ENCODE measurements at places on chromosomes 3 and 15.

DNA sequence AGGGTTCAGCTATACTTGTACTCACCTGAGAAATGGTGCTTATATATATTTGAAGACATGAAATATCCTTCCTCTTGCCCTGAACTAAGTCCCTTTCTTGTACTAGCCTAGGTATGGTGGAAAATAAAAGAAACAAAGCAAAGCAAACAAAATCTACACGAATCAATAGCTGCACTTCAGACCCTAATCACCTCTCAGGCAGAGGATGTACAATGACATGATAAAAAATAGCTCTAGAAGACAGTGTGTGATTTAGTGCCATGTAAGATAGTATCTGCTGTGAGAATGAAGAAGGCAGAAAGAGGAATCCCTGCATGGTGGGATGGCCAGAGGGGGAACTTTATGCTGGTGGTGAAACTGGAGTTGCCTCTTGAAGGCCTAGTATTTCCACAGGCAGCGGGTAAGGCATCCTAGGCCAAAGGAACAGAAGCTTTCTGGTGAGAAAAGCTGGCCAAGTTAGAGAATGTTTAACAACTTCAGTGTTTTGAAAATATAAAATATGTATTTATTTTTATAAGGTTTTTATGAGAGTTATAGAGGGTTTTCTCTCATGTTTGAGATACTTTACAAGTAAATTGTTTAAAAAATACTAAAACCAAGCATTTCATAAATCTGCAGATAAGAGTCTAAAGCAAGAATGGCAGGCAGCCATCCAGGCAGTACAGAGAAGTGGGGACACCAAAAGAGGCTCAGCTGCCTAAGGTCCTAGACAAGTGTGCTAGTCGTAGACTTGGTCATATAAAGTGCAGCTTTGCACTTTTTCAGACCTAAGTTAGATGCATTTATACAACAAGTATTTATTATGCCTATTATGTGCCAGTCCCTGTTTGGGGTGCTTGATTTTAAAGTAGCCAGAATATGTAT lies 14.9 kb downstream of the LEKR1 start:
- DNase-seq = no peak

GRCh38 chr15:83850015-83850414 lies 196.1 kb downstream of the ADAMTSL3 start:
- no peak for DNase-seq

DNA sequence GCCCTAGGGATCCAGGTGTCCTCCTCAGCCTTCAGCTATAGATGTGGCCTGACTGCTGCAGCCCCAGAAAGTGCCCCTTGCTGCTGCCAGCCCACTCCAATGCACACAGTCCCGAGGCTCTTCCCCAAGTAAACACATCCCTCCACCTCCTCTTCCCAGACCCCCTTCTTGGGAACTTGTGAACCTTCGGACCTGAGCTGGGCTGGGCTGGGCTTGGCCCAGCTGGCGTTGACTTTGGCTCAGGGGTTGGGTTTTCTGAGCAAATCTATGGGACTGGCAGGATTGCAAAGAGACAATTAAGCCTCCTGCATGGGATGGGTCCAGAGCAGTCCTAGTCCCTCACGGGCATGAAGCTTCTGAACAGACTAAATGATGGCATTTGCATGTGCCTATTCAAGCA lies 14.7 kb downstream of the VIPR1 start:
- no peak for DNase-seq

GRCh38 chr15:41599061-41599460 lies 40.0 kb downstream of the TYRO3 start:
- DNase-seq = no peak

GRCh38 chr15:67100801-67101581 lies 35.6 kb downstream of the SMAD3 start:
- no peak for DNase-seq

DNA sequence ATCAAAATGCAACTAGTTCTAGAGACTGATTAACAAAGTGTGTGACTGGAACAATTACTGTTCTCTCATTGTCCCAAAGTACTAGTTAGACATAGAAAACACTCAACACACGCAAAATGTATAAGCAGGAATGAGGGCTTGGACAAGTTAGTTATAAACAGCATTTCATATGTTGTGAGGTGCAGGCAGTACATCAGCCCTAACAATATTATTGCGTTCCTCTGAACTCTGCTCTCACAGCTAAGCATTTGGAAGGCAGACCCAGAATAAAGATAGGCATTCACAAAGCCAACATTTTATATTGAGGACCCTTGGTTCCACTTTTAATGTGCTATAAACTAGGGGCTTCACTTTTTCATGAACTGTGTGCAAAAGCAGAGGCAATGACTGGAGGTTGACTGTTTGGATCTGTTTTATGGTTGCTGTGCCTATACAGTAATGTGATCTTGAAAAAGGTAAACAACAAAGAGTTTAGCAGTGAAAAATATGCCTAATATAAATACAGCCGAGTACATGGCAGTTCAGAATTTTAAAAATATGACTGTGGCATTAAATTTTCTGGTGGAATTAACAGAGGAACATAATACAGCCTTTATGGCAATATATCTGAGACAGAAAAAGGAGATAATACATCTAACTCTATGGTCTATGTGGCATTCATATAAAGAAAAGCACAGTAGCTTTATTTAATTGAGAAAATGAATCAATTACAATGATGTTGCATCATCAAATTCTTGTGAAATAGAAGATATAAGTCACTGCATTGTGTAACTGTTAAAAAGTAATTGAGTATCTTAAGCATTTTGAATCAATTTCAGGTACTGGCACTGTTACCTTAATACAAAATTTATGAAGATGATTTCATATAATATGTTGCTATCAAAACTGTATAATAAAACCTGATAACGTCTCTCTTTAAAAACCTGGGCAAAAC lies 80.0 kb upstream of the SKOR1 start:
- no peak for DNase-seq

GRCh38 chr3:124986192-124987143 lies 51.9 kb upstream of the MUC13 start:
- no peak for DNase-seq

GRCh38 chr3:197103766-197104165 lies 74.1 kb upstream of the MELTF start:
- DNase-seq = no peak

DNA sequence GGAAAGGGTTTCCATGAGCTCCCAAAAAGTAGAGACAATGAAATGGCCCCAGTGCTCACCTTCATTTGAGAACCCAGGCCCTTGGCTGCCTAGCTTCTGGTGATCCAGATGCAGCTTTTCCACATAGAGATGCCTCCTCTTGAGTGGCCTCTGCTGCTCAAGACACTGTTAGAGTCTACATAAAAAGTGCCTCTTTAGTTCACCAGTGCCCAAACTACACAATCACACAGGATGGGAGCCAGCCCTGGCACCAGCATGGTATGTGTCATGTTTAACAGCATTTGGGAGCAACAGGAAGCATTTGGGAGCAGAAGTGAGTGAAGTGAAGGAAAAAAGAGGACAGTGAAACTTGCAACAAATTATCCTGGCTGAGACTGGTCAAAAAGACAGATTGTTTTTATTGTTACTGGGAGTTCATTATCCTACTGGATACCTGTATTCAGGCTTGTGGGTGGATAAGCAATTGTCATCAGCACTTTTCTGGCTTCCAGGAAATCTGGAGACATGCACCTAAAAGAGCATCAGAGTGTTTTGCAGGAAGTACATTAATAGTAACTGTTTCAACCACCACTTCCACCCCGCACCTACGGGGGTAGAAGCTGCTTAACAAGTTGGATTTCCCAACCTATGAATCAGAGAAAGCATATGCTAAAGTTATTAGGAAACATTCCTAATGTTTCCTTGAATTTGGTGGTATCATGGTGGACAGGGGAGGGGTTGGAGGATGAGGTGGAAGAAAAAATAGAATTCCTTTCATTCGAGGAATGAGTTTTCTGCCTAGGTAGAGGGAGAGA lies 416.2 kb downstream of the IGSF11 start:
- no peak for DNase-seq
